ENCODE measurements at places on chromosomes 7 and 10. TPM values are rescaled to one million over a fixed set of nuclear protein-coding genes. Genes with fewer than 3 reads are reported as not detected.

NAT16 gene
- not detected for total RNA-seq

NCF1 gene
- 9.4 TPM for total RNA-seq

TBXAS1 gene
- 5.2 TPM for total RNA-seq

NPC1L1 gene
- total RNA-seq, result 0.10 TPM

PKD2L1 gene
- total RNA-seq, result not detected

MMP21 gene
- 0.30 TPM for total RNA-seq

BLNK gene
- total RNA-seq, result 8.2 TPM

GPER1 gene
- 0.41 TPM for total RNA-seq

TCTN3 gene
- 18.8 TPM for total RNA-seq

PTN gene
- 0.16 TPM for total RNA-seq

KEL gene
- 0.70 TPM for total RNA-seq

SYCE1 gene
- not detected for total RNA-seq

GIMAP4 gene
- 121 TPM for total RNA-seq

FLNC gene
- total RNA-seq, result 0.93 TPM

KNDC1 gene
- 0.54 TPM for total RNA-seq

PIP gene
- total RNA-seq, result not detected

GHRHR gene
- not detected for total RNA-seq

DYNC1I1 gene
- not detected for total RNA-seq
